ENCODE measurements at places on chromosomes 2 and 18.

GRCh38 chr2:158266111-158266510, 164.4 kb downstream of the UPP2 start:
- DNase-seq: peak; percentile 78

DNA sequence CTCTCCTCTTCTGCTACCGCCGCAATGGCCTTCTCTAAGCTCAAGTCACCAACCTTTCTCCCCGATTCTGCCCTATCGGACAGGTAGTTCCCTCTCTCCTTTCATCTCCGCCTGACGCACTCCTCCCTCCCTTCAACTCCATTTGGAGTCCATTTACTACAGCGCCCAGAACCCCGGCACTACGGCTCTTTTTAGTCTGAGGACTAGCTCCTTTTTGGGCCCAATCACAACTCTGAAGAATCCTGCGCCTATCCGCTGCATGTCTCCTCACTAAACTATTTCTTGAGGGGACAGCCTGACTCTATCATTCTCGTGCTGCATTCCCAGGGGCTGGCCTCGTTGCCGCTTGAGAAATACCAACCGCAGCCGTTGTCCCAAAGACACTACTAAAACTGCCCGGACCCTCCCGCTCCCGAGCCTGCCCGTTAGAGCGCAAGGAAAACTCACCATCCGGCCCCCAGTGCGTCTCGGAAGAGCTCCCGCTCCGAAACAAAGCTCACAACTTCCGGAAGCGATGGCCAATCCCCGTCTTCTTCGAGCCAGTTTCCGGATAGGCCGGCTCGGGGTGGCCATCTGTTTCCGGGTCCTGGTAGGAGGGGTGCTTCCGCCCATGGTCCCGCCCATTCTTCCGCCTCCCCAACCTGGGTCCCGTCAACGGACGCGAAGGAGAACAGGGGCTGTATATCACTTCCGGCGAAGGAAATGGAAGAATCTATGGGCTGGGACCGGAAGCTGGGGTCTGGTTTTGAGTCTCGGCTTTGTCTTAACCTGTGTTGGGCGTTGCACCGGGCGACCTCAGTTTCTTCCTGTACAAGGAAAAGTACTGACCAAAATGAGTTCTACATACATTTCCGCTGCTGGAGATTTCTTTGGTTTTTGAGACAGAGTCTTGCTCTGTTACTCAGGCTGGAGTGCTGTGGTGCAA, at the start of gene TPRKB:
Gene TPRKB, minus strand, starts transcription at position 491 of the 925 bp plus-strand sequence. CDS start 2,776 bp downstream, outside the sequence.
- DNase-seq: peak; percentile 99

- DNase-seq: no peak
Observed at GRCh38 chr2:33136566-33136965, 189.8 kb downstream of the LTBP1 start.

- no peak for DNase-seq
Observed at GRCh38 chr18:23231340-23232021, 96.2 kb downstream of the CABLES1 start.

GRCh38 chr2:28906376-28906775, 11.9 kb downstream of the WDR43 start:
- DNase-seq: no peak

DNA sequence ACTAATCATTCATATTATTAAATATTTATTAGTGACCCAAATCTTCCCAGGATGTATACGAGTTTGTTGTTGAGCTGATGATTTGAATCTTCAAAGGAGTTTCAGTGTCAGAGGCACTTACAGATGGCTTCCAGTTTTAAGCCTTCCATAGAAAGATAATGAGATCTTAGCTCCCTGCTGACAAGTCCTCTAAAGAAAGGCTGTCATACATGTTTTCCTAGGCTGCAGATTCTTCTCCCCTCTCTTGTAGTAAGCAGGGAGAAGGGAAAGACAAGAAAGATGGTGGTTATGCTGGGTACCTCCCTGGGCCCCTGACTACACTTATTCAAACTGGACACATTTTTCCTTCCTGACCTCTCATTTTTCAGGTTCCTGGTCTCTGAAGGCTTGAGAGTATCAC, 8.1 kb upstream of the GAREM1 start:
- DNase-seq: no peak

- no peak for DNase-seq
Observed at GRCh38 chr2:157463002-157463401, 19.1 kb upstream of the CYTIP start.

DNA sequence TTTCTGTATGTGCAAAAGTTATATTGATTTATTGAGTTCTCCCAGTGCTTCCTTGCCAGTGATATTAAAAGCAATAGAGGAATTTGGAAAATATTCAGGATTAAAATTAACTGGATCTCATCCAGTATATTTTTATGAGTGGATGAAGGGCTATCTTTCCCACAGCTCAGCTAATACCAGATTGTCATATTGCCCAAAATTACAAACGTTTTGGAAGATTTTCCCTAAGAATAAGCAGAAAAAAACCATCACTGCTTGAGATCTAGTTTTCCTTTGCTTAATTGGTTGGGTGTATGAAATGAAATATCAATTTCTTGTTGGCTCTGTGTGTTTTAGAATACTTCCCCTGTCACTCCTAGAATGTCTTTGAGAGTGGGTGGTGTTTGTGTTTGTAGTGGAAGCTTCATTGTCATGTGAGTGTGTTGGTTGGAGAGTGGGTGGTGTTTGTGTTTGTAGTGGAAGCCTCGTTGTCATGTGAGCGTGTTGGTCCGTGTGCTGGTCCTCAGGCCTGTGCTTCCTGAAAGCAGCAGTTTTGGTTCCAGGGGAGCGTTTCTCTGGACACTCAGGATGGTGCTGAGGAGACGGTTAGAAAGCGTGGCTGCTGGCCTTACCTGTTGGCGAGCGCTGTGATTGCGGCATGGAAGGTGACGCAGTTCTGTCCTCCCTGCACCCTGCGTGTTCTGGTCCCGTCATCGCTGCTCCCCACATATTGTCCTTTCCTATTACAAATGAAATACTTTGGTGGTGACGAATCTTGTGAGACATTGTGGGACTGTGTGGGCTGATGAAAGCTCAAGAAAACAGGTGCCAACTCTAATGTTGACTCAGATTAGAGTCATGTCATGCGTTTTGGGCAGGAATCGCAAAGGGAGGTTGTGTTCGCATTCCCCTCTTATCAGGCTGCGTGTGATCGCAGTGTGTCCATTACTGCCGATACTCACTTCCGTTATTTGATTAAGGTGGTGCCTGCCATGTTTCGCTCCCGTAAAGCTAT, 12.4 kb downstream of the ASB1 start:
- DNase-seq: peak; percentile 47

DNA sequence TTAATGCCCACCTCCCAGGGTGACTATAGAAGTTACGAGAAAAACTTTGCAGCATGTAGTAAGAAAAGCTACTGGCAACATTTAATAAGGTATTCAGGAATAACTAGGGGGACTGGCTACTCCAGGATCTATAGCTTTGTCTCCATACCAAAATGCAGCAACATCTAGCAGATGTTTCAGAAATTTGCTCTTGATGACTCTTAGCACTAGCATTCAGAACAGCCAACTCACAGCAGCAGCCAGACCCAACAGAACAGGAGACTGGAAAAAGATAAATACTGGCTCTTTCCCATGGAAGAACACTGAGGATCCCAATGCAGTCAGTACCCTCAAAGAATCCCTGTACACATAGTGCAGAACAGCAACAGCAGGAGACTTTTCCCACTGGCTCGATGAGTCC, 105.0 kb downstream of the PRKRA start:
- DNase-seq: no peak

- DNase-seq: peak; percentile 43
Observed at GRCh38 chr2:18172607-18173006, 294.1 kb downstream of the KCNS3 start.

- DNase-seq: peak; percentile 7
Observed at GRCh38 chr2:206915121-206915520, 24.2 kb upstream of the CPO start.

DNA sequence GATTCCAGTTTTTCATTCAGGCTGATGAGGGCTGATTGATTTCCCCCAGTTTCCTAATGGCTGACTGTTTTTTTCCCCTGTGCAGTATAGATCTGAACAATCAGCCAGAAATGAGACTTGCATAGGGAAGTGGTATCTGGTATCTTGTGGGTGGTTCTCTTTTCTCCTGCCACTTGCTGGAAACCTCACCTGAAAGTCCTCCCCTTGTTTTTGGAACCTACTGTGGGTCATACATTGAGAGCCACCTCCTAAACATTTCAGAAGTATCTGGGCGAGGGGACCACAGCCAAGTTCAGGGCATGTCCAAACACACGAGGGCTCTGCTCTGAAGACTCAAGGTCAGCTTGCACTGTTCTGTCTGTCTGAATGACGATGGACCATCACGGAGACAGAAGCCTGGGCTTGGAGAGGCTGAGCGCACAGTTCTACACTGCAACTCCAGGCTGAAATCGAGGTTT, 19.3 kb downstream of the ALPK2 start:
- DNase-seq: no peak

GRCh38 chr2:111664275-111664850, 219.6 kb downstream of the ANAPC1 start:
- DNase-seq: no peak

- DNase-seq: no peak
Observed at GRCh38 chr2:195672674-195673073, 15.6 kb downstream of the SLC39A10 start.

- no peak for DNase-seq
Observed at GRCh38 chr18:73891572-73892421, 255.8 kb downstream of the FBXO15 start.

- DNase-seq: no peak
Observed at GRCh38 chr2:128781585-128782385, 463.1 kb upstream of the HS6ST1 start.

DNA sequence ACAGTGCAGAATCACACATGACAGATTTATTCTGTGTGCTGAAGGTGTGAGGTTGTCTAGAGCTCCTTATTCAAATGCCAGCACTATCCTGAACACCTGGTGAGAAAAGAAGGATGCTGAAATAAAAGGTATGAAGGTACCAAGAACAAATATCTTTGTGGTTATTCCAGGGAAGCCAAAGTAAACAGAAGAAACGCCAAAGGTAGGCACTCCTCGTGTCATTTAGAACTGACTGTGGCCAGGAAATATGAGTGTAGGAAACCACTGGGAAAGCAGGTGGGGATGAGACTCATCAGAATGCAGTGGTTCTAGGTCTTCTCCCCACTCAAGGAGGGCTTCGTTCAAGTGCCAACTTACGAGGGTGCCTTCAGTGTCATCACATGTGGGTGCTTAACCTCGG, 80.8 kb downstream of the KIF5C start:
- no peak for DNase-seq

GRCh38 chr2:220279372-220279771, 651.9 kb downstream of the SLC4A3 start:
- no peak for DNase-seq

DNA sequence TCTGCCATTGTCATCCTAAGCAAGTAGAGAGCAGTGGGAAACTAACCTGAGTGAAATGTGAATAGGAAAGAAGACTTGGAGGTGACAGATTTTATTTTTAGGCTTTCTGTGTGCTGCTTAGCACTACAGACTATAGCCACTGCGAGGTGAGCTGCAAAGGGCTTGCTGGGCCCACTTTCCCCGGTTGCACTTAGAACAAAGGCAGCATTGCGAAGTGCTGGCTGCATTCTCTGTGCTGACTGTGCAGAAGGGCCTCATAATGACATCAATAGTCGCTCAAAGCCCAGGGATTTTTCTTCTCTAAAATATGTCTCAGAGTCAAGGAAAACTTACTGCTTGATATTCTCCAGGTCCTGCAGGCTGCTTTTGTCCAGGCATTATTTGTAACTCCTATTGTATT, 592.1 kb downstream of the TDRD15 start:
- DNase-seq: no peak

- DNase-seq: peak; percentile 42
Observed at GRCh38 chr2:215826838-215827441, 186.4 kb downstream of the MREG start.

DNA sequence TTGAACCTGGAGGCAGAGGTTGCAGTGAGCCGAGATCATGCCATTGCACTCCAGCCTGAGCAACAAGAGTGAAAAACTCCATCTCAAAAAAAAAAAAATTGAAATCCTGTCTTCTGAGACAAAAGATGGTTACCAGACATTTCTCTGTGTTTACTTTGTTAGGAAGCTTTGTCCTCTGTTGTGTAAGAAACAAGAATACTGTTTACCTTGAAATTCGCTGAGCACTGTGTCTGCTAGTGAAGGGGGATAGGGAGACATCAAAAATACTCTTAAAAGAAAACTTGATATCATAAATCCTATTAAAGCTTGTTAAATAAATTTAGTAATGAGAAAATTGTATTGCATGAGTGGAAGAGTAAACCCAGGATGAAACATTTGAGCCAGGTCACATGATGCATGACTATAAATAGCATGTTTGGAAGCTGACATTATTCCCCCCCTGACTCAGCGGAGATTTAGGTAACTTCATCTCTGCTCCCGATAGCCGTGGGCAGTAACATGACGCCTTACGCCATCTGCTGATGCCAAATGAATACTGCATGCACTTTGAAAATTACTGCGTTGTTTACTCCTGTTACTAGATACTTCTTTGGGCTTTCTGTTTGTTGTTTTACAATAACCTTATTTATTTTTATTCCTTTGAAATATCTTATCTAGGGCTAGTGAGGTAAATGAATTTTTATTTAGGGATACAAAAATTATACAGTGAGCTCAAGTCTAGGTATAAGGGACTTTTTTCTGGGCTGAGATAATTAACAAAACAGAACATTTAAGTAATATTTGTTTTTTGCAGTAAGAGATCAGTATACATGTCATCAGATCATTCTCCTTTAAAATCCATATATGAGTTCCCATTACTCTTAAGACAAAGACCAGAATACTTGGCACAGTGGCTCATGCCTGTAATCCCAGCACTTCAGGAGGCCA, 134.9 kb downstream of the MAP3K20 start:
- peak; percentile 74 for DNase-seq

- DNase-seq: no peak
Observed at GRCh38 chr2:106185475-106186184, 8.5 kb downstream of the UXS1 start.

DNA sequence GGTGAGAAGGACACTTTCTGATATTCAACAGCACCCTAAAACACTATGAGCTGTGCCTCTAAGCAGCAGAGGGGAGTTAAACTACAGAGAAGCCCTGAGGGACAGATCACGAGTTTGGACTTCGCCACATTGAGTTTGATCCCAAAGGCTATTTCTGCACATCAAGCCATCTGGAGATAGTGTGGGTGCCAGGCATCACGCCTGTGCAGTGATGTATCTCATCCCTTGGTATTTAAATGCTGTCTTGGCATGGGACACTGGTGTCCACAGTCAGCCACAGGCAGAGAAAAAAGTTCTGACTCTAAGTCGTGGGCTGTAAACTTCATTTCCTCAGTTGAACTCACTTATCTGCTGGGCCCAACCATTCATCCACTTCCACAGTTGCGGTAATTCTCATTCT, 742.3 kb upstream of the CELF4 start:
- no peak for DNase-seq

- DNase-seq: no peak
Observed at GRCh38 chr2:133675-134593, 87.6 kb upstream of the FAM110C start.

GRCh38 chr2:7915302-7916091, 766.4 kb upstream of the ID2 start:
- DNase-seq: no peak

Measured in SJCRH30 (cell line).